ENCODE measurements at places on chromosomes 7 and 10.

DNA sequence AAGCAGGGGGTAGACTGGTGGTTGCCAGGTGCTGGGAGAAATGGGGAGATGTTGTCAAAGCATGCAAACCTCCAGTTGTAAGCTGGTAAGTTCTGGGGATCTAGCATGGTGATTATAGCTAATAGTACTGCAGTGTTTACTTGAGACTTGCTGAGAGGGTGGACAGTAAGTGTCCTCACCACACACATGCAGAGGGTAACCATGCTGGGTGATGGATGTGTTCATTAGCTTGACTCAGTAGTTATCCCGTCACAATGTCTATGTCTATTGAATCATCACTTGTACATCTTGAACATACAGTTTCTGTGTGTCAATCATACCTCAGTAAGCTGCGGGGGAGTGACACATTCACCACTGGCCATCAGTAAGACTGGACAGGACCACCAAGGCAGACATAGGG, 42.1 kb downstream of the GSDME start:
- no peak for DNase-seq

GRCh38 chr10:59025981-59026765, 150.3 kb upstream of the PHYHIPL start:
- DNase-seq: no peak

DNA sequence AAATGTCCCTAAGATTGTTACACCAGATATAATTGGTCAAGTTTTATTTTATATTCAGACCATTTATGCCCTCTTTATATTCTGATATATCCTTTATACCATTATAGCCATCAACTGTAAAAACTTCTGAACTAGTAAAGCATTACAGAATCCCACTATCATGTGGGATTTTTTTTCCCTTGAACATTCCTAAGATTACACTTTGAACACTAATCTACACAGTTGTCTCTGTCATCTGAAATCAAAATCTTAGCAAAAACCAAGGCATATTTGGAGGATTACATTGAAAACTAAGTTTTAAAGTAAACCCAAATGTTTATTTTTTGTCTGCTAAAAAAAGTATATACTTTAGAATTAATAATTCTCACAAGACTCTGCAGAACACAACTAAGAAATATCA, 116.2 kb upstream of the GPR22 start:
- no peak for DNase-seq

DNA sequence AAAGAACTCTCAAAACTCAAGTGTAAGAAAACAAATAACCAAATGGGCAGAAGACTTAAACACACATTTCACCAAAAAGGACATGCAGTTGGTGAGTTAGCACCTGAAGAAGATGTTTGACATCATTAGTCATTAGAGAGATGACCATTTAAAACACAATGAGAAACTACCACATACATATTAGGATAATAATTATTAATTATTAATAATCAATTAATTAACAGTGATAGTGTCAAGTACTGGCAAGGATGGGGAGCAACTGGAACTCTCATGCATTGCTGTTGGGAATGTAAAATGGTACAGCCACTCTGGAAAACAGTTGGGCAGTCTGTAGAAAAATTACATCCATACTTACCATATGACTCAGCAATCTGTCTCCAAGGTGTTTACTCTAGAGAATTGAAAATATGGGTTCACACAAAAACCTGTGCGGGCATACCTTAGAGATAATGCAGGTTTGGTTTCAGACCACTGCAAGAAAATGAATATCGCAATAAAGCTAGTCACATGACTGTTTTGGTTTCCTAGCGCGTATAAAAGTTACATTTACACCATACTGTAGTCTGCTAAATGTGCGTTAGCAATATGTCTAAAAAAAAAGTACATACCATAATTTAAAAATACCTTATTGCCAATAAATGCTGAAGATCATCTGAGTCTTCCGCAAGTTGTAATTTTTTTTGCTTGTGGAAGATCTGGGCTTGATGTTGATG, 30.3 kb downstream of the ARID5B start:
- no peak for DNase-seq

- no peak for DNase-seq
Observed at GRCh38 chr10:132138596-132138995, 48.2 kb upstream of the DPYSL4 start.

DNA sequence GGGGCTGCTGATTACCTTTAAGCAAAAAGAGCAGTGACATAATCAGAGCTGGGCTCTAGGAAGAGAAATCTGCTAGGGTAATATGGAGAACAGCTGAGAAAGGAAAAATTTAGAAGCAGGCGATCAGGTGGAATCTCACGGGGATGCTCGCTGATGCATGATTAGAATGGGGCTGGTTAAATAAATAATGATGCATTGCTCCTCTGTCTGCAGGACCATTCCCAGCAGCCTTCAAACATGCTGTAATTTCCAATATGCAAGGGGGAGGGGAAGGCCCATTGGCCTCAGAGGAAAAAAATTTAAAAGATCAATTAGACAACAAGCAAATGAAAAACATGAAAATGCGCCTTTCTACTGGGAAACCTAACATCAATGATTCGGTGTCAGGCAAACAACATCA, 65.6 kb upstream of the C10orf90 start:
- no peak for DNase-seq

GRCh38 chr10:124626759-124627380, 117.3 kb downstream of the FAM53B start:
- no peak for DNase-seq

GRCh38 chr7:6317797-6318438, 45.5 kb upstream of the CYTH3 start:
- DNase-seq: no peak

GRCh38 chr10:30591249-30591670, 38.3 kb downstream of the LYZL2 start:
- DNase-seq: peak; percentile 10

- peak; percentile 55 for DNase-seq
Observed at GRCh38 chr10:72009425-72010081, 45.4 kb downstream of the CHST3 start.

DNA sequence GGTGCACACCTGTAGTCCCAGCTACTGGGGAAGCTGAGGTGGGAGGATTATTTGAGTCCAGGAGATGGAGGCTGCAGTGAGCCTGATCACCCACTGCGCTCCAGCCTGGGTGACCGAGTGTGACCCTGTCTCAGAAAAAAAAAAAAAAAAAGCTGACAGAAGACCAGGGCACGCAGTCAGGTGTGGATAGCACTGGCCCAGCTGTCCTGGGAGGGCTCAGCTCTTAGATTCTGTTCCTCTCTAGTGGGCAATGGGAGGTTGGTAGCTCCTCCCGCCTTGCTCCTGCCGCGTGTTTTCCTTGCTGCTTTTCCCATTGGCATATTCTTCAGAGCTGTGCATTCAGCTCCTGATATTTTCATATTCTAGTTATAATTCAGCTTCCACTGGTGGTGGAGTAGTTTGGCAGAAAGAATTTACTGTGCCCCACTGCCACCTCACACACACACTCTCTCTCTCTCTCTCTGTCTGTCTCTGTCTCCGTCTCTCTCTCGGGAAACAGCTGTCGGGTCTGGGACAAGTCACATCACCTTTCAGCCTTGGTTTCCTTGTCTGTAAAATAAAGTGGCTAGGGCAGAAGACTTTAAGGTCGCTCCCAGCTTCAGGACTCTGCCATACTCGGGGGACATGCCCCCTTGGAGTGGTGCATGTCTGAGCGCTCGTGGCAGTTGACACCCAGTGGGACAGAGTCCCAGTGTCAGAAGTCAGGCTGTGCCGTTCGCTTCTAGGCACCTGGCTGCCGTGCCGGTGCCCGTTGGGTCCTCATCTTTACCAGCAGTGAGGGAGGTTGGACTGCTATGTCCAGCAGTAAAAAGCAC, 25.9 kb upstream of the ANKRD2 start:
- no peak for DNase-seq

DNA sequence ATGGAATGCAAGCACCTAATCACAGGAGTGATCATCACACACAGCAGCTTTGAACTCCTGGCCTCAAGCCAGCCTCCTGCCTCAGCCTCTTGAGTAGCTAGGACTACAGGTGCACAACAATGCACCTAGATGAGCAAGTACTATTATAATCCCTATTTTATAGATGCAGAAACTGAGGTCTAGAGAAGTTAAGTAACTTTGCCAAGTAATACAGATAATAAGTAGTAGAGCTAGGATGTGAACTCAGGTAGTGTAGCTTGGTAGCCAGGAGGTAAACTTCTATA, 33.7 kb downstream of the DNAJC12 start:
- no peak for DNase-seq

DNA sequence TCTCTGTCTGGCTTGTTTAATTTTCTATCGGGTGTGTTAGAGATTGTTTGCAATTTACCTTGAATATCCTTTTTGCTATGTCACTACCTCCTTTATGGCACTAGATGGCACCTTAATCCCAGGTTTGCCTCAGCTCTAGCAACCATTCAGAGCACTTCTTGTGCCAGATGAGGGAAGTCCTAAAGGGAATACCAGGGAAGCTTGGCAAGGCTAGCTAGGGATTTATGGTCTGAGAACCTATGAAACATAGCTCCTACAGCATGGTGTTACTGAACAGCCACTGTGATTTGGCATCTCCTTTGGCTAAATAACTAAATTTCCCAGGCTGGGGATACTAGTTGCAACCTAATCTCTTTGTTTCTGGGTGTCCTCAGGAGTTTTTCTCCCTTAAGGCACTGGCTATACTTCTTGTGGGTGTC, 69.0 kb upstream of the VOPP1 start:
- DNase-seq: no peak

DNA sequence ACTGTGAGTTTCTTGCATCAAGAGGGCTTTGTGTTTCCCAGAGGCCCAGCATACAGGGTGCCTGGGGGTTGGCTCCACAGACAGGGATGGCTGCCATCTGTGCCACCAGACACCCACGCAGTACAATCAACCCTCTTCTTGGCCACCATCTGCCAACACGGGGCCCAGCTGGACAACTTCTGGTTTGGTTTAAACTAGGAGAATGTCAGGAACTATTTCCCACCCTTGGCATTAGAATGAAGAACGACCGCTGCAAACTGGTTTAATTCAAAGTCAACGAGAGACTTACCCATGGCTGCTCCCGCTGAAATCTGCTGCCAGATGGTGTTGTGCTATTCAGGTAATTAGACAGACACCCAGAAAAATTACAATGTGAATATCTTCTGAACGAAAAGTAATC, 27.8 kb downstream of the NMT2 start:
- no peak for DNase-seq

- DNase-seq: no peak
Observed at GRCh38 chr10:59181668-59182067, 5.2 kb downstream of the PHYHIPL start.

- DNase-seq: no peak
Observed at GRCh38 chr7:37419496-37419895, 29.2 kb downstream of the ELMO1 start.

- no peak for DNase-seq
Observed at GRCh38 chr7:121517591-121517990, 121.5 kb upstream of the FAM3C start.

- no peak for DNase-seq
Observed at GRCh38 chr7:2104716-2105115, 128.0 kb downstream of the MAD1L1 start.

GRCh38 chr10:112213836-112214235, 30.3 kb upstream of the GPAM start:
- DNase-seq: no peak

- DNase-seq: peak; percentile 58
Observed at GRCh38 chr7:150405584-150406311, 26.6 kb downstream of the ZNF775 start.

- DNase-seq: no peak
Observed at GRCh38 chr7:25117226-25118047, 7.6 kb downstream of the CYCS start.

DNA sequence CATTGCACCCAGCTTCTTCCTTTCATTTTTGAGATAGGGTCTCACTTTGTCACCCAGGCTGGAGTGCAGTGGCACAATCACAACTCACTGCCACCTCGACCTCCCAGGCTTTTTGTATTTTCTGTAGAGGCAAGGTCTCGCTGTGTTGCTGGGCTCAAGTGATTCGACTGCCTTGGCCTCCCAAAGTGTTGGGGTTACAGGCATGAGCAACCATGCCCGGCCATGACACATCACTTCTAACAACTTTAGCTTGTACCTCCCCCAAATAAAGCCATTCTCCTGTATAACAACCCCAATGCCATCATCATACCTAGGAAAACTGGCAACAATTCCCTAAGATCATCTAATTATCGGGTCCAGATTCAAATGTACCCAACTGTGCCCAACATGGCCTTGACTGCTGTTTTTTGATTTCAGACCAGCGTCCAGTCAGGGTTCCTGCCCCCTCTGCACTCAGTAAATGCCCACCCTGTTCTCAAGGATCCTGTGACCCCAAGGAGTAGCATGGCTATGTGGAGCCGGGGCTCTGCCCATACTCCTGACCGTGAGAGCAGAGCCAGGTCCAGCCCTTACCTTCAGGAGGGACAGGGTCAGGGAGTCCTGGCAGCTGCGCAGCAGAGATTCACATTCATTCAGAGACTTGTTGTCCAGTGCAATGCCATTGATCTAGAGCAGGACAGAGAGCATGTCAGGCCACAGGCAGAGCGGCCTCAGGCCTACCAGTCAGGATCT, 102.6 kb downstream of the DLG5 start:
- DNase-seq: no peak

DNA sequence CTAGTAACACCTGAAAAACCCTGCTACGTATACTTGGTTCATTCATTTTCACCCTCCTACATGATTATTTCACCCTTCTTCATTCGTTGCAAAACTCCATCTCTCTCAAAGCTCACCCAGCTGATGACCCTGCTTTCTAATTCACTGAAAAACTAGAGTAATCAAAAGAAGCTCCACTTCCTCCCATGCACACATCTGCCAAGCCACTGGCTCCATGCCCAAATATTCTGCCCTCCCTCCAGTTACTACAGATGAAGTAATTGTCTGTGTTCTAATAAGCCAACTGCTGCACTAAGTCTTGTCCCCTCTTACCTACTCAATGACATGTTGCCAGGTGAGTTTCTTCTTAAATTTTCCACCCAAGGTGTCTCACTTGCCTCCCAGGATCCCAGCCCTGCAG, 96.9 kb upstream of the CCDC71L start:
- DNase-seq: no peak

DNA sequence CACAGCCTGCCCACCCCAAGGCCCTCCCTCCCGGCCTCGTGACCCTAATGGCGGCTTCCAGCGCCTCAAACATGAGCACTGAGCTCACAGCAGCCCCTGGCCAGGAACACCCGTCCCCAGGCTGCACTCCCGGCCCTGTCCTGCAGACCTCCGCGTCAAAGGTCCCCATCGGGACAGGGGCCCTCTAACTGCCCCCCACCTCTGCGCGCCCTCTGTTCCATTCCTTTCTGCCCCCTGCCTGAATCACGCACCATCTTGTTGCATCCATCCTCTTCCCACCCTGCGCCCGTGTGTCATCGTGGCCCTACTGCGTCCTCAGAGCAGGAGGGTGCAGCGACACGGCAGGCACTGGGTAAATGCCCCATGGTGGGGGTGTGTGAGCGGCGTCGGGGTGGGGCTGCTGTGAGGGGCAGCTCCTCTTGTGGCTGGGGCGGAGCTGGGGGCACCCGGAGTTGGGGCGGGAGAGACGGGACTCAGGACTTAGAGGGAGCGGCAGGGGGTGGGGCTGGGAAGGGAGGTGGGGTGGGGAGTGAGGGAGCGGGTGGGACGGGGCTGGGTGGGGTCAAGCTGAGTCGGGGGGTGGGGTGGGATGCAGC, 13.4 kb downstream of the SLC29A4 start:
- DNase-seq: no peak
